NCI-H446 treated with DMSO at 0.1 percent for 48 hours (cell line): ENCODE measurements at places on chromosomes 6 and 20.
A peak's percentile ranks its signal among the peaks of the same experiment; 100 is the strongest.

DNA sequence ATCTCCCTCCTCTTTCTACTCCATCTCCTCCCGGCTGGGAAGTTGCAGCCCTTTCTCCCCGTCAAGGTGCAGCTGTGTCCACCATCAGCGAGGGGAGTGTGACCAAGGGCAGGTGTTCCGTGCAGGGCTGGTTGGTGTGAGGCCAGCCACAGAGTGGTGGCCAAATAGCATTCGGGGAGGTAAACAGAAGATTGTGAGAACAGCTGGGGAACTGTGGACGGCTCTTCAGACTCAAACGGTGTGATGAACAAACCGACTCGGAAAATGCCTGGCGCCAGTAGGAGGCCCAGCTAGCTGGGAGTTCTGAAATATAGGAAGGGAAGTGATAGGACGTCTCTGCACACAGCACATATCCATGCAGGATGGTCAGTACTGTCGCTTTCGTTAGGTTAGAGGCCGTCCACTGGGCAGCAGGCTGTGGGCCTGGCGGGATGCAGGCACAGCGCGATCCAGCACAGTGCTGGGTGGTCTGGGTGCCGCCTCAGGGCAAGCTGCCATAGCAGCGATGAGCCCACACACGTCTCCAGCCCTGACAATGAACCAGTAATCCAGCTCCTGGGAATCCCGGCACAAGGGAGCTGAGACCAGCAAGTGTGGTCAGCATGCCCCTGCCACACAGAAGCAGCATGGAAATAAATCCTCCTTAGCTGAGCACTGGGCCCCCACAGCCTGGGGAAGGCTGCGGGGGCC, 258.1 kb downstream of the TAF4 start:
- DNase-seq, result no peak

GRCh38 chr6:44257025-44257752, at the start of gene SLC35B2:
SLC35B2 (minus strand) TSS chr6:44257528; CDS start chr6:44257410, 118 bp downstream.
- DNase-seq, result peak; percentile 31

DNA sequence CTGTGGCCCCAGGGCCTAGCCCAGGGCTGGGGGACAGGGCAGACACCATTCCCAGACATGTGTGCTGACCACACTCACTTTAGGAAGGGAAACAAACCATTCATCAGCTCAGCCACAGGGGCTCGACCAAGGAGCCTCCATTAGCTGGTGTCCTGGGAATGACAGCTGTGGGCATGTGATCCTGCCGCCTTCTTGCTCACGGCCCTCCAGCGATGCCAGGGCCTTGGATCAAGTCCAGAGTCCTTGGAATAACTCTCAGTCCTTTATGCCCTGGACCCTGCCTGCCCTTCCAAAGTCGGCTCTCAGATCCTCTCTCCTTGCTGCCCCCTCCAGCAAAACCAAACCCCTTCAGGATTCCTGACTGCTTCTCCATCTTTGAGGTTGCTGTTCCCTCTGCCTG, 165.0 kb upstream of the RNF24 start:
- no peak for DNase-seq

DNA sequence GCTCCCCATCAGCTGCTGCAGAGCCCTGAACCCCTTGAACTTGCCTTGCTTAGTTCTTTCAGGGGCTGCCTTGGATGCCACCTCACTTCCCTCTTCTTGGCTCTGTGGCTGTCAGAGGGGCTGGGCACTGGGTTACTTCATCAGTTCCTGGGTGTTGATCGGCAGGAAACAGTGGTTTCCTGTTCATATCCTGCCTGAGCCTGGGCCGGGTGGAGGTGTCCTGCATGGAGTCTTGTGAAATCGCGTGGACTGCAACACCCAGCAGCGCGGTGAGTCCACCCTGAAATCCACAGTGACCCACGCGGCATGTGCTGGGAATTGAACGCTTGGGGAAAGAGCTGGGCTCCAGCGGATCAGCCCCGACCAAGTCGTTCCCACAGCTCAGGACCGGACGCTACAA, 97.5 kb downstream of the CDH26 start:
- DNase-seq, result no peak

DNA sequence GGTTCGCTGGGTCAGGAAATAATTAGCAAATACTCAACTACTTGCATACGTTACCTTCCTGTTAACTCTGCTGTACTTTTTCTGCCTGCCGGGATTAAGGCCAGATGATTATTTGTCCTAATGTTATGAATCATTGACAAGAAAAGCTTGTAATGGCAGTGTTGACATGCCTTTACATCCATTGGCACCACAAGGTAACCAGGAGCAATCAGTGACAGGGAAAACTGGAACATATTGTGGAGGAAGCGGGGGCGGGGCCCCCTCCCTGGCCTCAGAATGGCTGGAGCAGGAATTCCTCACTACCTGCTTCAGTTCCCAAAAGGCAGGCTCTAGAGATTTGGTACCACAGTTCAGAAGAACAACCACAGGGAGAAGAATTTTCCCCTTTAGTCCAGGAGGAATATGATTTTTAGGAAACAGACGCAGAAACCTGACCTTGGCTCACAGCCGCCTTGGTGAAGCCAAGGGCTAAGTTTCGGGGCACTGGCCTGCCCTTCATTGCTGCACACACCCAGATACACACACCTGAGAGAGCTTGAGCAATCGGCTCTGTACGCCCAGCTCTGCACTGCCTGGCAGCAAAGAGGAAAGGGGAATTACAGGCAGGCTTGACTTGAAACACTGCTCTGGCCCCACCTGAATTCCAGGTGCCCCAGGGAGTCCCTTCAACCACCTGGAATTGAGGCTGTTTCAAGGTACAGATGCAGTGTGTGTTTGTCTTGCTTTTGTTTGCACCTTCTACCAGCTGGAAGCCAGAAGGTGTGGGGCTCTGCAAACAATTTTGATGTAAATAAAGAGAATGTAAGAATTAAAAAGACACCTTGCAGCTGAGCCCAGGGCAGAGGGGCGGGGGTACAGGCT, 89.8 kb downstream of the MYB start:
- no peak for DNase-seq

DNA sequence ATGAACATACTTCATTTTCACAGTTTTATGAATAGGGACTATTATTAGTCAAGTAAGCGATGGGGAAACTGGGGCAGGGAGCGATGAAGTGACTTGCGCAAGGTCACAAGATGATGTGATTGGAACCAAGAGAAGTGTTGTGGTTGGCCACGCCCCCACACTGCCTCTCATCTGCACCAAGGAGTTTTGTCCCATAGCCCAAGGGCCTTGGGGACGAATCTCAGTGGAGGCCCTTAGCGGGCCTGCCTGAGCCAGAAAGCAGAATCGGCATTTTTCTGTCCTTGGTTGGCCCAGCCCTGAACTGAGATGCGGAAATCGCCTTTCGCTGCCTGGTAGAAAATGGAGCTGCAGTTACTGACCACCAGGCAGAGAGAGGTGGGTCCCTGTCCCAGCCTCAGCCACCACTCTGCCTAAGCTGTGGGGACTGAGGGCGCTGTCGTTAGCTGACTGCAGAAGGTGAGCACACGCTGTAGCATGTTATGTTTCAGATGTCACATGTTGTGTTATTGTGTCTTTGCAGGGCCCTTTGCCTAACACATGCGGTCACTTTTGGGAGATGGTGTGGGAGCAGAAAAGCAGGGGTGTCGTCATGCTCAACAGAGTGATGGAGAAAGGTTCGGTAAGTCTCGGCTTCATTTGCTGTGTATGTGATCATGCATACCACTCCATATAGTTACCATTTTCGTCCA, 57.8 kb downstream of the PTPN1 start:
- DNase-seq, result no peak

DNA sequence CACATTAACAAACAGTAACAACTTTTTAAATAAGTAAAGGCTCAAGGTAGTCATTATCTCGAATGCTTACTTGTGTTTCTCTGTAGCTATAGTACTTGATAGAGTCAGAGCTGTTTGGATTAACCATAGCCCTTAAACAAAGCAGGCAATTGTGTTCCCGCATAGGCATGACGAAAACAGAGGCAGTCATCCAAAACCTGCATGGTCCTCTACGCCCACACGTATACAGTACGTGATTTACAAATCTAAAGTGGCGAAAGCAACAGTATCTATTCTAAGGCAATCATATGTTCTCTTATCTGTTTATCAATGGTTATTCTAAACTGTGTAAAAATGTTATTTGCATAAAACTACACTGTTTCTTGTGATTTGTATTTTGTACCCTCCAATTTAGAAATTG, 31.8 kb downstream of the HFE start:
- DNase-seq, result no peak

DNA sequence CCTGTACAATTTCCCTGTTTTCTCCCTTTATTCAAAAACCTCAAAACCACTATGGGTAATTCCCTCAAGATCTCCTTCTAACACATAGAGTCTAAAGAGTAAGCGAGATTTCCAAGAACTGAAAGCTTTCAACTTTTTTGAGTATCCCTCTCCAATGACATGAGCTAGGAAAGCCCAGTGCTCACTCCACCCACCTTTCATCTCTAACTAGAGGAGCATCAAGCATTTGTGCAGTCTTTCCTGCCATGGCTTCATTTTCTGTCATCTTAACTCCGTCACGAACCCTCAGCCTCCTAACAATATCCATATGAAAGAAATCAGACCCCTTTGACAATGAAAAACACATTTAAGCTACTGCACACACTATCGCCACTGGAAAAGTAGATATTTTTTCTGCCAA, 91.9 kb upstream of the SUPT3H start:
- no peak for DNase-seq

DNA sequence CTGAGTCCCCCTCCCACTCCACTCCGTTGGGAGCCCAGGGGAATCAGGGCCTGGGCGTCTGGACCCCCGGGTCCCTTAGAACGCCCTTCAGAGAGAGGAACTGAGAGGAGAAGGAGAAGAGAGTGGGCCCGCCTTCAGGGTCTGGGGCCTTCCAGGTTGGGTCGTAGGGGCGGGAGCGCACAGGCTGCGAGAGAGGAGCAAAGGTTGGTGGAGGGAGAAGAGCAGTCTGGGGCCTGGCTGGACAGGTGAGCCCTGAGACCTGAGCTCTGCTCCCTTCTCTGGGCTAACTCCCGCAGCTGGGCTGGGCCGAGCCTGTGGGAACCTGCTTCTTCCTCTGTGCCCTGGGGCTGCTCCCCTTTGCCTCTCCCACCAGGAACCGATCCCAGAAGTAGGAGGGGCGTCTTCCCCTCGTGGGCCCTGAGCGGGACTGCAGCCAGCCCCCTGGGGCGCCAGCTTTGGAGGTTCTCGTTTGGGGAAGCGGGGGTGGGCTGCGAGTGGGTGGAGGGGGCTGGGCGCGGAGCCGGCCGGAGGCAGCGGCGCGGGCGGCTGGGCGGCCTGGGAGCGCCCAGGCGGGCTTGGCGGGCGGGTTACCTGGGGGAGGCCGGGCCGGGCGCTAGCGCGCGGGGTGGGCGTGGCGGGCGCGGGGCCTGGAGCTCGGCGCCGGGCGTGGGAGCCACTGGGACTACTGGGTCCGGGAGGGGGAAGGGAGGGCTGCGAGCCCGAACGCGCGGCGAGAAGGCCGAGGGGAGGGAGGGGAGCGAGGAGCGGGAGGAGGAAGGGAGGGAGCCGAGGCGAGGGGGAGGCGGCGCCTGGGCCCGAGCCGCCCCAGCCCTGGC, at the start of gene DDR1:
TSS of gene DDR1 (plus strand) at position 835 of the 836 bp plus-strand sequence. CDS start 4,211 bp downstream, outside the sequence.
- DNase-seq, result peak; percentile 21

DNA sequence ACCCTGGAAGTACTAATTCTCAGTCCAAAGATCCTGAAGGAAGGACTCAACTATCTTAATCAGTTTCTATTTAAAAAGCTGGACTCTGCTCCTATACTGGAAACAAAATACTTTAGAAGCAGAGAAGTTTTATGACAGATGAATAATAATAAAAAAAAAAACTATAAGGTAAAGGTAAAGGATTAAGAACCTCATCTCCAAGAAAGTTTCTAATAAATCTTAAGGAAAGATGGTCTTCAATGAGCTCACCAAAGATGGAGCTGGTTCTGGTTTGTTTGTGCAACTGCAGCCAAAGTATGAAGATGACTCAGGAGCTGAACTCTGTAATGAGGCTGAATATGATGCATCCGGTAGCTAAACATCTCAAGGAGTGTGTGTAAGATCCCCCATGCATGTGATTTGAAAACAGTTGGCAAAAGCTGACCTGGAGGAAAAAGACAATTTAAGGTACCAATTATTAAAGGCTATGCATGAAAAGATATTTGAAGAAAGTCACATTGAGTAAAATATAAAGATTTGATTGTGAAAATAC, 25.2 kb downstream of the MED23 start:
- no peak for DNase-seq

DNA sequence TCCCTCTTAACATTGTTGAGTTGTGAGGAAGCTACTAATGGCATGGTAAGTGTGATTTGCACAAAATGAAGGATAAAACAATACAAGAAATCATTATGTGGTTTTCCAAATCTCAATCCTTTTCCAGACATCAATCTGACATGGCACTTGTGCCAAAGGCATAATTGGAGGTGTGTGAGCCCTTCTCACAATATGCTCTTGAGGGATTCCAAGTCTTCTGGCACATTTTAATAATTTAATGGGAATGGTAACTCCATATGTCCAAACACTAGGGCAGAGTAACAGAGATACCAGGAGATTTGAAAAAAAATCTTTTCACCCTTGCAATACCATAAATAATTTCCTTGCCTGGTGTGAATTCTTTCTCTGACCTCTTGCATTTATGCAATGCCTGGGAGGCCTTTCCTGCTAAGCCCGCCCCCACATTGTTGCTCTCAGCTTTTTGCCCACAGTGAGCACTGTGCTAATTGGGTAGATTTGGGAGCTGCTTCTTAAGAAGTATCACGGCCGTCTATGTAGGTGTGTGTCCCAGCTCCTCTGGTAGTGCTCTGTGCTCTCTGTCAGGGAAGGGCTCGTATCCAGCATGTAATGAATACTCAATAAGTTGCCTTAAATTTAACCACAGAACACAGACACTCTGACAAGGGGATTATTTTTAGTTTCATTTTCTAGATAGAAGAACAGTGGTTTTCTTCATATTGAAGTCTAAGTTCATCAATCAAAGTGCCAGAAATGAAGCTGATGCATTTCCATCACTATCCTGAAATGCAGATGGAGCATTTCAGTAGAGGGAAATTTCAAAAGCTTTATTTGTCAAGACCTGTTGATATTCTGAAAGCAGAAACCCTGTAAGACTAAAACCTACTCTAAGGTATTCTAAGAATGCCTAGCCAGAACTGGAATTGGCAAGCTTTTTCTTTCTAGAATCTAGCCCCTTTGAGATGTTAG, 54.4 kb upstream of the CEP85L start:
- DNase-seq, result no peak

GRCh38 chr6:105235155-105235554, 55.3 kb upstream of the POPDC3 start:
- no peak for DNase-seq

GRCh38 chr6:4756247-4756646, 20.0 kb upstream of the CDYL start:
- DNase-seq, result no peak

DNA sequence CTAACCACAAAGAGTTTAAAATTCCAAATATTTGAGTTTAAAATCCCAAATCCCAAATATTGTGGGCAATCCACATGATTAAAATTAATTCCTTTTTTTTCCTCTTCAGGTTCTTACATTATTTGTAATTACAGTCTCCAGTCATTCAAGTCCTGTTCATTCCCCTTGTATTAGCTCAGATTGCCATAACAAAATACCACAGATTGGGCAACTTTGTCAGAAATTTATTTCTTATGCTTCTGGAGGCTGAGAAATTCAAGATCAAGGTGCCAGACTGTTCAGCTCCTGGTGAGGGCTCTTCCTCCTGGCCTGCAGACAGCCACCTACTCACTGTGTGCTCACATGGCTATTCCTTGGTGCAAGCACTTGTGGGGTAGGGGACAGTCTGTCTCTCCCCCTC, 105.5 kb downstream of the ARMC2 start:
- DNase-seq, result no peak

- DNase-seq, result no peak
Observed at GRCh38 chr6:19692506-19693298, 144.5 kb upstream of the ID4 start.
